ENCODE measurements at places on chromosomes 6 and 20. TPM values are rescaled to one million over a fixed set of nuclear protein-coding genes. Genes with fewer than 3 reads are reported as not detected.

The GSTA2 gene
- total RNA-seq, result not detected

The NPBWR2 gene
- not detected for total RNA-seq

The HLA-DRB1 gene
- not detected for total RNA-seq

The DSTN gene
- total RNA-seq, result 465 TPM

The BHLHE23 gene
- not detected for total RNA-seq

The WFDC10B gene
- not detected for total RNA-seq

The PACRG gene
- total RNA-seq, result not detected

The ZFP57 gene
- total RNA-seq, result not detected

The HSPA12B gene
- 0.88 TPM for total RNA-seq

The CAP2 gene
- total RNA-seq, result 1.2 TPM

The QRSL1 gene
- total RNA-seq, result 9.1 TPM

The MLIP gene
- total RNA-seq, result not detected

The PBX2 gene
- total RNA-seq, result 40.1 TPM

The C6orf15 gene
- total RNA-seq, result not detected

The MAK gene
- 0.24 TPM for total RNA-seq

The FAM209B gene
- total RNA-seq, result not detected

The TRIM15 gene
- not detected for total RNA-seq

The IMPG1 gene
- 0.26 TPM for total RNA-seq

The LST1 gene
- not detected for total RNA-seq

The NNAT gene
- 8.0 TPM for total RNA-seq
